Fibroblast of skin of left quadriceps (primary cell): ENCODE measurements at places on chromosomes 12 and 14.

GRCh38 chr12:29073631-29074239 is 75.3 kb upstream of the FAR2 start:
- DNase-seq = no peak

DNA sequence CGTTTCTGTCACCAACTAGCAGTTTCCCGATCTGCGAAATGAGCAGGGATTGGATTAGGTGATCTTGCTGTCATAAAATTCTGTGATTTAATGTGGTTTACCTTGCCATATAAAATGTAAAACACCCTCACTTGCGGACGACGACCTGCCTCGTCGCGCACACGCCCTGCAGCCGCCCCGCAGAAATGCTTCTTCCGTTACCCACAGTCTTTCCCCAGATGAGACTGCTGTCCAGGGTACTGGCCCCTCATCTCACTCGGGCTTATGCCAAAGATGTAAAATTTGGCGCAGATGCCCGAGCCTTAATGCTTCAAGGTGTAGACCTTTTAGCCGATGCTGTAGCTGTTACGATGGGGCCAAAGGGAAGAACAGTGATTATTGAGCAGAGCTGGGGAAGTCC is 17.7 kb upstream of the FOXJ2 start:
- no peak for DNase-seq

DNA sequence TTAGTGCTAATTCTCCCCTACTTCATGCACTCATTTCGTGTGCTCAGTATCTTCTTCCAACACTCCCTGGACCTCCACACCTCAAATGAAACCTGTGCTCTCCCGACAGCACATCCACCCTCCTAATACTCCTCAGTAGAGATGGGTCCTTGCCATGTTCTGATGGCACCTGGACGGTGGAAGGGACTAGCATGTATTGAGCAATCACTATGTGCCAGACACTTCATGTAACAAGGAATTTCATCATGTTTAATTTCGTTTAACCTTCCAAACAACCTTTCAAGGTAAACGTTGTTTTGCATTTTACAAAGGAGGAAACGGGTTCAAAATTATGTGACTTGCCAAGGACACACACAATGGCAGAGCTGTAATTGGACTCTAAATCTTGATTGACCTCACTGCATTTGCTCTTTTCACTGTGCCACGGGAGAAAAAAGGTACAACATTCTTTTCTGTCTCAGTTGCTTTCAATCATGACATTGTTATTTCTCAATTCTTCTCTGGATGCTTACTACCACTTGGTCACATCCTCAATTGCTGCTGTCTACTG is 12.2 kb upstream of the SLC7A8 start:
- DNase-seq = no peak

DNA sequence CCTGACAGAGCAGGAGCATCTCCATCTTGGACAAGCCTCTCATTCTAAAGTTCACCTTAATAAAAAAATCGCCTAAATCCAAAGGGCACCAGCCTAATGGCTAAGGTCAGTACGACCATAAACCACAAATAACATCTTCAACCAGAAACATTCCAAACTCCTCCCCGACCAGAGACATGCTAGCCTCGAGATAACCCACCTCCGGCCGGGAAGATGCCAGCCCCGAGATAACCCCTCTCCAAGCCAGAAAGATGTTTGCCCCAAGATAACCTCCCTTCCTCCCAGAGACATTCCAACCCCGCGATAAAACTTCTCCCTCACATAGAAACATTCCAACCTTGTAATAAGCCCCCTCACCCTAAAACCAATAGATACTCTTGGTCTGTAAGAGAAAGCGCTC is 86.8 kb upstream of the PKP2 start:
- DNase-seq = no peak

- DNase-seq = no peak
These were observed 1100.7 kb downstream of the TRHDE start for GRCh38 chr12:73372856-73373255.

DNA sequence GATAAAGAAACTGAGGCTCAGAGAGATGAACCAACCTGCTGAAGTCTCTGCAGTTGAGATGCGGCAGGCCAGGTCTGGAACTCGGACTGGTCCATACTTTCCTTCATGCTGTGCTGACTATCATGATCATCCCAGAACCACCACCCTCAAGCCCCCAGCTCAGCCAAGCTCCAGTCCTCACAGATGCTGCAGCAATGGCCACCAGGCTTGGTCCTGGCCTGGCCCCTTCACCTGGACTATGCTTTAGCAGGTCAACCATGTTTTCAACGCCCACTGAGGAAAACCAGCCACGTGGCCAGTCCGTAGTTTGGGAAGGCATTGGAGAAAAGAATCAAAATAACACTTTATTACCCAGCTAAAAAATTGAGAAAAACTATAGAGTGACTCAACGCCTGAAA is 1.4 kb downstream of the GPR68 start:
- no peak for DNase-seq
